A549 (cell line): ENCODE measurements at places on chromosomes 6 and 20. TPM values are rescaled to one million over a fixed set of nuclear protein-coding genes. Genes with fewer than 3 reads are reported as not detected.

Gene CALHM4
- polyA plus RNA-seq: not detected in 3 replicates

Gene HSPA1L
- polyA plus RNA-seq: 1.2 to 1.7 TPM (median 1.4 TPM) in 3 replicates

Gene POPDC3
- 19.7 to 21.9 TPM (median 19.9 TPM) in 3 replicates for polyA plus RNA-seq

Gene ULBP1
- polyA plus RNA-seq: 0.89 to 1.2 TPM (median 1.1 TPM) in 3 replicates

Gene EIF6
- polyA plus RNA-seq: 292 to 337 TPM (median 294 TPM) in 3 replicates

Gene SPDEF
- polyA plus RNA-seq: 2.2 to 4.3 TPM (median 3.7 TPM) in 3 replicates

Gene RIMS1
- not detected in 3 replicates for polyA plus RNA-seq

- DNase-seq: peak; percentile 36
These were observed 14.1 kb upstream of the CHMP4B start for GRCh38 chr20:33796907-33797544.

DNA sequence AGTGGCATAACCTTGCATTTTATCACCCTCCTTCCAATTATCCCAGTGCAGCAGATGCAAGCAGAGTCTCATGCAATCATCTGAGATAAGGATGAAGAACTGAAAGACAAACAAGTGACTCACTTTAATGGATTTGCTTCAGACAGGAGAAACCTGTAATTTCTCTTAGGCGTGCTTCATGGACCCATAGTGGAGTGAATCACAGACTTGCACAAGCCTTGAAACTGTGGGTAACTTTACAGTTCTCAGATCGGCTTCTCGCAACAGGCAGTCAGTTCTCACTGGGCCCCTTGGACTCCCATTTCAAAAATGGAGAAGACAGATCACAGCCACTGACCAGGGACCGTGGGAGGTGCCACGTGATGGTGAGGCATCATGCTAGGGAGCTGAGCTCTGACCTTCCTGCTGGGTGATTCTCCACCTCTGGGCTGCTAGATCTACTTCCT, at the start of gene ADGRF4:
Gene ADGRF4, plus strand, starts transcription at position 239 of the 446 bp plus-strand sequence. CDS start 8,666 bp downstream, outside the sequence.
- peak; percentile 82 for DNase-seq

DNA sequence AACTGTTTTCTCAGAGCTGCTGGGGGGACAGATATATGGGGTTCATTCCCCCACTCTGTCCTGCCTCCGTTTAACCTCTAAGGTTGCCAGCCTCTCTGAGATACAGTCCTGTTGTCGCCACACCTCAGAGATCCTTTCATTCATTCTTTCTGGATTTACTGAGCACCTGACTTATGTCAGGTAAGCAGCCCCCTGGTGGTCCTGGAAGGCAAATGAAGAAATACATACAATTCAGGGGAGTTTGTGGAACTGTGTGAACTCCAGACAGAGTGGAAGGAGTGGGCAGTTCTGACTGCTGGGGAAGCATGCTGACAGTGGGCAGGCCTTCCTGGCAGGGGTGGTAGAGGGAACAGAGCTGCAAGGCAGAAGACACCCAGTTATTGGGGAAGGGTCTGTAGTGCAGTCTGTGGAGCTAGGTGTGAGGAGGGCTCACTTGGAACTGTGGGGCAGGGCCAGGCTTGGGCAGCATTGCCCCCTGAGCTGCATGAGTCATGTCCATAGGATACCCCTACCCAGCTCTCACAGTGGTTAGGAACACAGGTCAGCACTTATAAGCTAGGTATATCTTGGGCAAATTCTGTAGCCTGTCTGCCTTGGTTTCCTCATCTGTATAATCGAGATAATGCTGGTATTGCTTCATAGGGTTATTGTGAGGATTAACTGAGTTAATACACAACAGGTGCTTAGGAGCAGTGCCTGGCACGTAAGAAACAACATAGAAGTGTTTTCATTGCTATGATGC, 12.8 kb upstream of the SGK2 start:
- no peak for DNase-seq

GRCh38 chr20:53914091-53914780, 156.2 kb downstream of the BCAS1 start:
- no peak for DNase-seq

DNA sequence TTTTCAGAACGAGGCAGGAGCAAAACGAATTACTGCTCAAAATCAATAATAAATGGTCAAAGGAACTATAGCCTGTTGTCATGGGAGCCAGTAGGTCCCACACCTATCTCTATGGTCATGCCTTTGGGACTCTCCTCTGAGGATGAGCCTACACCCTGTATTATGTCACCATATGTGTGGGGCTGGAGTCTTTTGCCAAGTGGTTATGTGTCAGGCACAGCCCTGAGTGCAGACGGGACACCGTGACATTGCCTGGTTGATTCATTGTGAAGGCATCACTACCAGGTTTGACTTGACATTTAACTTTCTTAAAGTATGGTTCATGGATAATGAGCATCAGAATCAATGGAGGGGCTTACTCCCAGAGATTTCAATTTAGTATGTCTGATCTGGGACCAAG, 23.6 kb downstream of the BMP6 start:
- DNase-seq: no peak

- peak; percentile 75 for DNase-seq
These were observed 45.6 kb upstream of the SGK1 start for GRCh38 chr6:134363323-134364039.

DNA sequence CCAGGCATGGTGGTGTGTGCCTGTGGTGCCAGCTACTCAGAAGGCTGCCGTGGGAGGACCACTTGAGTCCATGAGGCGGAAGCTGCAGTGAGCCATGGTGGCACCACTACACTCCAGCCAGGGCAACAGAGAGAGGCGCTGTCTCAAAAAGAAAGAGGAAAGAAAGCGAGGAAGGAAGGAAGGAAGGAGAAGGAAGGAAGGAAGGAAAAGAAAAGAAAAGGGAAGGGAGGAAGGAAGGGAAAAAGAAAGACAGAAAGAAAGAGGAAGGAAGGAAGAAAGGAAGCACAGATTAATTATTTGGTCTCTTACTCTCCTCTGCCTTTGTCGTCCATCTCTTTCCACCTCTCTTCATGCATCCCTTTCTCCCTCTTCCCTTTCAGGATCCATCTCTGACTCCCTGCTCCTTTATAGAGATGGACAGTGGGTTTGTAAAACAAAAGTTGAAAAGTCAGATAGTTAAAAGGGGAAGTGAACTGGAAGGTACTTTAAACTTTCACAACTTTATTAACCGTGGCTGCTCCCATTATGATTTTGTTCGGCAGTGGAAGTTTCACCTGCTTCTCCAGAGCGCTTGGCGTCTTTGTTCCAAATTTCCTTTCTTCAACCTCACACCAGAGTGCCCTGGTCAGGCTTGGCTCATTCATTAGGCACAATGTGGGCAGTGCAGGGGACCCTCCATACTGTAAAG, 1.5 kb downstream of the HLA-DQA1 start:
- DNase-seq: no peak

DNA sequence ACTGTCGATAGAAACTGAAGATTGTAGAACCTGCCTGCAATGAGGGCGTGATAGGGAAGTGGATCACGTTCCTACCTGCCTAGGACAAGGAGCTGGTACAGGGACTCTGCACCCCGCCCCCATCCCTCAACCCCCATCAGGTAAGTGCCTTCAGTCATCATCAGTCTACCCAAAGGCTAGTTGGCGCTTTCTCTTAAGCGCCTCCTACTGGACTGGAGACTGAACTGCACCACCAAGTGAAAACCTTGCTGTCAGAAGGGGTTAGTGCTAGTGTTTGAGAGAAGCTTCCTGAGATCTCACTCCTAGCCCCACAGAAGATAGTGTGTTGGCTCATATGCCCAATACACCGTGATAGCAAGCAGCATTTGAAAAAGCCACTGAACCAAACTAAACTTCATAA, 706.5 kb upstream of the MAN1A1 start:
- DNase-seq: peak; percentile 2

DNA sequence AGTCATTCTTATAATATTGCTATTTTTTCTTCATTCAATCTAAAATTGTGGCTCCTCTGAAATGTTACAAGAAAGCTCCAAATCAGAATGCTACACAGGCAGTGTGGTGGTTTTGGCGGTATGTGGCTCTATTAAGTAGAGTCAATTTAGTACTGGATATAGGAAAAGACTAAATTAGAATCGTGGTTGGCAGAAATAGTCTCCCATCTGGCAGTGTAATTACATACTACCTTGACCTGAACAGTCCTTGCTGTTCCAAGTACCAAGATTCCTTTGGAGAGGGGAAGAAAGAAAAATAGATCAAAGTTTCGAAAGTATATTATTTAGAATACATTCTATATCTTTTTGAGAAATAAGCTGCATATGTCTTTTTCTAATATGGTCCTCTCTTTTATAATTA, 78.2 kb downstream of the C6orf118 start:
- DNase-seq: no peak

- no peak for DNase-seq
These were observed 5.0 kb downstream of the PYGB start for GRCh38 chr20:25252686-25253421.

- DNase-seq: no peak
These were observed 2.3 kb downstream of the FAM184A start for GRCh38 chr6:119076173-119076572.

DNA sequence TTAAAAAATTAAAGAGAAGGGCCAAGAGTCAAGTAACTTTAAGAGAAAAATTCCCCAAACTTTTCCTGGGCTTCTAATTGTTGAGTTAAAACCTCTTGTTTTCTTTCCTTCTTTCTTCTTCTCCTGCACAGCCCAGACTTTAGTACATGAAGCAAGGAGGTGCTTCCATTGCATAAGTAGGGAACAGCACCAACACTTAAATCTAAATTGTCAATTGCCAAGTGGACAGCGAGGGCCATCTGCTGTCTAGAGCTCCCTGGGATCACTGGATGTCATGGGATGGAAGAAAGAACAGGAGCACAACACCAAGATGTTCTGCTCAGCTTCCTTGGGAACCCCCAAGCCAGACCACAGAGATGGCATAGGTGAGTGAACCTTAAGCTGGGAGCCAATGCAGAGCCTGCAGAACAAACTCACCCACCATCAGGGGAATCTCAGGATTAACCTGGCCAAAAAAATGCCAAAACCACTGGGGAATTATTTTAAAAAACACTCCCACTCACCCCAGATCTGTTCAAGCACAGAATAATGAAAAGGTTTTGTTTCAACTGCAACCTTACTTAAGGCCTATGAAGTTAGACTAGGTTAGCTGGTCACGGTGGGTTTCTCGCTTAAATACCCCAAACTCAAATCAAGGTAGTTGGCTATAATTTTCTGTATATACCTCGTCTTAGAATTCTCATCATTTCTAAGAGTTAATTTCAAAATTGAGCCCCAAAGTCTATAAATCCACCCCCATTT, 67.8 kb downstream of the TNFRSF21 start:
- peak; percentile 23 for DNase-seq

- no peak for DNase-seq
These were observed 359.6 kb upstream of the ID4 start for GRCh38 chr6:19477563-19477962.

- DNase-seq: no peak
These were observed 36.8 kb downstream of the GNAS start for GRCh38 chr20:58889334-58889760.

- no peak for DNase-seq
These were observed 159.4 kb upstream of the SPTLC3 start for GRCh38 chr20:12849225-12849910.

DNA sequence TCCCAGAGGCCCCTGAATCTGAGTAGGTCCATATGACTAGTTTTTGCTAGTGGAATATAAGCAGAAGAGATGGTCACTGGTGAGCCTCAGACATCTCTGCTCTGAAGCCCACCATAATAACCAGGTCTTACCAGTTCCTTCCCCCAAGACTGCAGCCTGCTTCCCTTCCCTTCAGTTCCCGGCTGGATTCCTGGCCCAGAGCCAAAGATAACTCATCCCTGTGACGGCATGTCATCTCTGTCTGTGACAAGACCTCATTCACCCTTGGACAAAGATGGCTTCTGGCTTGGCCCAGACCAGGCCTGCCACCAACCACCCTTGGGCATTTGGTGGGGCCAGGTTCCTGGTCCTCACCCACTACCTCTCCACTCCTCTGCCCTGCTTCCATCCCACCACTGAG, 145.5 kb upstream of the TOP1 start:
- no peak for DNase-seq

- DNase-seq: no peak
These were observed 131.3 kb downstream of the GMDS start for GRCh38 chr6:2114100-2114499.

DNA sequence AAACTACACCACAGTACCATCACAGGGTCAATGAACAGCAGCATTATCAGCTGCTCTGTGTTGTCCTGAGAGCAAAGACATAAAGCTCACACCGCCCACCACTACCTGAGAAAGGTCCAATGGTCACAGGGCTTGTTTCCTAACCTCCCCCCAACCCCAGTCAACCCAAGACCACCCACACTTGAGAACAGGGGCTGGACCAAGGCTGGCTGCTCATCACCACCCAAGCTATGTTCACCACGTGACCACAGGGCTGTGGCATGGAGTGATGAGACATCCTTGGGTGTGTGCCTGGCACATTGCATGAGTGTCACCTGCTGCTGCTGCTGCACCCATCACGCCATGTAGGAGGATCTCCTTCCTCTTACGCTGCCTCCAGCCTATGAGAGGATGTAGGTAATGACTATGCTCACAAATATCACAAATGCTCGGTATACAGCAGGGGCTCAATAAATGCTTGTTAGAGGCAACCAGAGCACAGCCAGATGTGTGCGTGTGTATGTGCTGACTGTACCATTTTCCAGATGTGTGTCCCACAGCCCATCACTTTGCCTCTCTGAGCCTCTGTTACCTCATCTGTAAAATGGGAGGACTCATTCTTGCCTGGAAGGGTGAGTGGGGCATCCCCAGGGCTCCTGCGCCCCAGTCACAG, 23.3 kb upstream of the SIRPA start:
- no peak for DNase-seq

- DNase-seq: no peak
These were observed 444.4 kb upstream of the MARCKS start for GRCh38 chr6:113412589-113413357.
